ENCODE measurements at places on chromosomes 4 and X. TPM values are rescaled to one million over a fixed set of nuclear protein-coding genes. Genes with fewer than 3 reads are reported as not detected.

DNA sequence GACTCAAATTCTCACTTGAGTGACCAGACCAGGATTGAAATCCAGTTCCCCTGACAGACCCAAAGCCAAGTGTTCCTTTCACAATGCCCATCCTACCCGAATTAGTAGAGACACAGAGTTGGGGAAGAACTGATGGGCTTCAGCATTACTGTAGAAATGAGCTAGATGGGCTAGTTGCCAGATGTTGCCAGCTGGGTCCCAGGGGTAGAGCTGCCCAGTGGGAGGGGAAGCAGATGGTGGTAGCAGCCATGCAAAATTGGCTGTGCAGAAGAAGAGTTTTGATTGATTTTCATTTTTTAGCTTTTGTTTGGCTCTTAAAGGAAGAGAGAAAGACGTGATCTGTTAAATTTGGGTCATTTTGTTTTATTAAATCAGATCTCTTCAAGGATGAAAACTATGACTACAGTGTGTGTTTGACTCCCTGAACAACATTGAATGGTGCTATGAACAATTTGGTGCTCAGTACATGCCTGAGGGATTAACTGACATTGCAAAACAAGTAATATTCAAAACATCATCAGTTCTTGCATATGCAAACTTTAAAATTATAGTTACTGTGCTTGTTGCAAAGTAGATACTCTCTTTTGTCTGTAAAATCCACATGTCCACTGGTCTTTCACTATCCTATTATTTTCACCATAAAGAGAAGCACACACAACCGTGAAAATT is 86.0 kb downstream of the PARM1 start:
- DNase-seq, result no peak
- H3K36me3 ChIP-seq, result no peaks in the 10 kb centered on the region
- no peak overlapping the region for H3K27ac ChIP-seq
- H3K27me3 ChIP-seq, result no peaks in the 10 kb centered on the region
- H3K4me3 ChIP-seq, result no peak overlapping the region

Gene VBP1
- total RNA-seq, result 51.5 TPM

Gene CDX4
- total RNA-seq, result not detected

- no peak overlapping the region for H3K27ac ChIP-seq
- no peak overlapping the region for H3K4me3 ChIP-seq
- DNase-seq, result no peak
- H3K27me3 ChIP-seq, result no peaks in the 10 kb centered on the region
- no peaks in the 10 kb centered on the region for H3K4me1 ChIP-seq
Measured at GRCh38 chrX:14010566-14010965, 19.1 kb downstream of the GEMIN8 start.

Gene KCNE5
- 0.31 TPM for total RNA-seq
